ENCODE measurements at places on chromosomes 2 and 18.

DNA sequence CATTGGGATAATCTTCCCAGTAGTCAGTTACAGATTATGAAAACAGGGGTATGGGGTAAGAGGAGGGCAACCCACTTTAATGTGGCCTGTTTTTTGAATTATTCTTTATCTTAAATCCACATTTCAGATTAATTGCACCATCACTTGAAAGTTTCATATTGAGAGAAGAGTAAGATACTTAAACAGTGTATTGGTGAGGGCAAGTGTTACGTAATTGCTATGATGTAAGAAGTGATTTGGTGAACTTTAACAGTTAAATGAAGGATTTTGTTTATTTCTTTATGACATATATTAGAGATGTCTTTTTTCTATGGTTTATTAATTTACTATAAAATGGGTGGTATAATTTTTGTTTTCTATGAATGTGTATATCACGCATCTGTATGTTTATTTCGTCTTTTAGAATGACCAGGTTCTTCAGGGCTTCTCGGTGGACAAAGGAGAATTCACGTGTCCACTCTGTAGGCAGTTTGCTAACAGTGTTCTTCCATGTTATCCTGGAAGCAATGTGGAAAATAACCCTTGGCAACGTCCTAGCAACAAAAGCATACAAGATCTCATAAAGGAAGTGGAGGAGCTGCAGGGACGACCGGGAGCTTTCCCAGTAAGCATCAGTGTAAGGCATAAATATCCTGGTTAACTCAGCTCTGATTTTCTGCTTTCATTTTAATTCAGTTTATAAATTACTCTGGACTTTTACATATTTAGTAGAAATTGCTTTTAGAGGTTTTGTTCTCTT, 171.2 kb upstream of the MYO3B start:
- DNase-seq = no peak

GRCh38 chr2:122651780-122652179, 896.3 kb downstream of the TSN start:
- DNase-seq = no peak

DNA sequence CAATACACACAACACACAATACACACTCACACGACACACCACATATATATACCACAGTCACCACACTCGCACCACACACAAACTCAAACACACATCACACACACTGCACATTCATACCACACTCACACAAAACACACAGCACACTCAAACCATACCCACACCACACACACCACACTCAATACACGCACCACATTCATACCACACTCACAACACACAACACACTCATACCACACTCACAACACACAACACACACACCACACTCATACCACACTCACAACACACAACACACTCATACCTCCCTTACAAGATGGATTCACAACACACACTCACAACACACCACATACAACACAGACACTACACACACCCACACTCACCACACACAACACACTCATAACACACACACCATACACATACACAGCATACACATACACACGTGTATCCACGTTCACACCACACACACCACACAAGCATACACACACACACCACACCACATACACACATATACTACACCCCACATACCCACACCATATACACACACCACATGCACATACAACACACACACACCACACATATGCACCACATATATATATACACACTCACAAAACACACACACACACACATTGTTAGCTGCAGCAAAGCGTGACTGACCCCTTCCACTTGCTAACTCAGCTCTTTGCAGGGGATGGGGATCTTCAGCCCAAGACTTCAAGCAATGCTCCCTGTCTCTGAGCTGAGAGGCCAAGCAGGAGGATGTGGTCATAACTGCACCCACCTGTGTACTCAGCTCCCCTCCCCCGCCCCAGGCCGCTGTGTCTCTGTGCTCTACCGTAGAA, 59.0 kb downstream of the SDC1 start:
- no peak for DNase-seq

GRCh38 chr2:226124548-226125011, 675.0 kb downstream of the IRS1 start:
- no peak for DNase-seq

GRCh38 chr18:47970664-47971531, 40.4 kb upstream of the SMAD2 start:
- no peak for DNase-seq

GRCh38 chr2:33321236-33321771, 155.1 kb upstream of the RASGRP3 start:
- DNase-seq = no peak

DNA sequence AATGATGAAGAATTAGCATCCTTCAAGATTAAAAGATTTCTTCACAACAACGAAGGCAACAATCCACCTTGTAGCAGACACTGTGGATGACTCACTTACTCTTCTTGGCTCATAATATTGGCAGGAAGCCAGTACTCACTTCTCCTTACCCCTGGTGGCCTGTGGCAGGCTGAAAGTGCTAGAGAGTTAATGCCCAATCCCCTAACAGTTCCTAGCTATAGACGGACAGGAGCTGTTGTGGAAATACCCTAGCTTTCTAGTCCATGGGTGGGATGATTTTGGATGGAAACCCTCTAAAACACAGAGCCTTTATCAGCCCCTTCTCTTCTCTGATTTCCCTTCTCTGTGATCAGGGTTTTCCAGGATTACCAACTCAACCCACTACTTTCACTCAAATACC, 128.6 kb upstream of the NYAP2 start:
- peak; percentile 18 for DNase-seq

GRCh38 chr2:149767516-149767974, 180.0 kb upstream of the MMADHC start:
- DNase-seq = no peak

DNA sequence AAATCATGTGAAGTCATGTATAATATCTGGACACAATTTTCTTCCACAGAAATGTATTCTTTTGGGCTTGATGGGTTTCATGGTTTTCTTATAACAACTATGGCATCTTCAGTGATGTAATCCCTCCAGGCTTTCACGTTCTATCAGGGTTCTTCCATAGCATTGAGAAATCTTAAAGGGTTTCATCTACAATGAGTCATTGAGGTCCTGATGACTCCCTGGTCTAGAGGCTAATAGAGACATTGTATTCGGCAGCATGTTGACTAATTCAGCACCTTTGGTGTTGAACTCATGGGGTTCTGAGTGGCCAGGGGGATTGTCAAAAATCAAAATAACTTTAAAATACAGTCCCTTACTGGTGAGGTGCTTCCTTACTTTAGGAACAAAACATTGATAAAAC, 614.0 kb upstream of the CRIM1 start:
- no peak for DNase-seq

DNA sequence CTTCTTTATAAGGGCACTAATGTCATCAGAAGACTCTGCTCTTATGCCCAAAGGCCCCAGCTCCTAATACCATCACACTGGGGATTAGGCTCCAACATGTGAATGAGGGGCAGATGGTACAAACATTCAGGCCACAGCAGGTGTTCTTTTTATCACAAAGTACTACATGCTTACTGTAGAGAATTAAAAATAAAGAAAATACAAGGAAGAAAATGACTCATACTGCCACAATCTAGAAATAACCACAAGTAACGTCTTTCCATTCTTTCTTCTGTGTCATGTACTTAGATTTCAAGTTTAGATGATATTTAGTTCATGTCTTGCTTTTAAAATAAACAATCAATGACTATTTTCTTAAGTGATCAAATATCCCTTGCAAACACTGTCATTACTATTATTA, 100.3 kb upstream of the NEDD4L start:
- DNase-seq = no peak

- DNase-seq = no peak
Observed at GRCh38 chr2:69975853-69976462, 14.5 kb upstream of the ASPRV1 start.

GRCh38 chr2:188720811-188721605, 253.2 kb upstream of the COL3A1 start:
- DNase-seq = peak; percentile 39

- DNase-seq = no peak
Observed at GRCh38 chr2:127644066-127645025, 1.6 kb upstream of the GPR17 start.

- peak; percentile 27 for DNase-seq
Observed at GRCh38 chr2:180540761-180541160, 439.6 kb upstream of the UBE2E3 start.

DNA sequence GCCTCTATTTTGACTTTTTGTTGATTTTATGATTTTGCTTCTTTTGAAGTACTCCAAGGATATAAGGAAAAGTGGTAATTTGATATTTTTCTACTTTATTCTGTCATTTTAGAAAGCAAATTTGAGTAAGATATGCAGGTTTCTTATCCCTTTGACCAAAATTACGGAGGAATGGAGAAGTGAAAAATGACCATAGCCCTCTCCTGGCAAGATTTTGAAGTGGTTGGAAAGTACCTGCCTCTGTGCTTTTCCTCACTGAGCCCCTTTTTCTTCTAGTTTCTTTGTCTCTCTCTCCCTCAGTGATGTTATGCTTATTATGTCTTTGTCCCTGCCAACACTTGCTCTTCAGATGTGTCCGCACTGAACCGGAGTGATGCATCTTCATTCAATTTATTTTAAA, 898.1 kb downstream of the EPHA4 start:
- no peak for DNase-seq

GRCh38 chr2:216538538-216538937, 39.9 kb downstream of the RPL37A start:
- no peak for DNase-seq

- no peak for DNase-seq
Observed at GRCh38 chr2:74095632-74096031, 52.1 kb downstream of the BOLA3 start.

GRCh38 chr2:2662847-2663356, 331.8 kb upstream of the MYT1L start:
- peak; percentile 21 for DNase-seq

- no peak for DNase-seq
Observed at GRCh38 chr18:52323802-52324201, 16.2 kb upstream of the DCC start.

DNA sequence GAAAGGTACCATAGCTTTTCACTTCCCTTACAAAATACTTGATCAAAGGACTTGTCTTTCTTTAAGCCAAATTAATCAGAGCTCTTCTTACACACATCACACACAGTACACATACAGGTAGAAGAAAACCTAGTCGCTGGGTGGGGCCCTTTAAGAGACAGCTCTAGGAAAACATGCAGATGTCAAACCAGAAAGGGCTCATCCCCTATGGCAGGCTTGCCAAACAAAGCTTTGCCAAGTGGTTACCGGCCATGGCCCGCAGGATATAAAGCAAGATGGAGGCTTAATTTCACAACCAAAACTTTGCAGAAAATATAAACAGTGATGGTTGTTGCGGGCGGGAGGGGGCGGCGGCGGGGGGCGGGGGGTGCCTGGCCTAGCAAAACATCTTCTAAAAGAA, 2156.0 kb upstream of the PIK3C3 start:
- DNase-seq = no peak

- DNase-seq = no peak
Observed at GRCh38 chr2:100008956-100009355, 133.4 kb downstream of the AFF3 start.

- no peak for DNase-seq
Observed at GRCh38 chr2:118227698-118228508, 139.6 kb downstream of the INSIG2 start.

DNA sequence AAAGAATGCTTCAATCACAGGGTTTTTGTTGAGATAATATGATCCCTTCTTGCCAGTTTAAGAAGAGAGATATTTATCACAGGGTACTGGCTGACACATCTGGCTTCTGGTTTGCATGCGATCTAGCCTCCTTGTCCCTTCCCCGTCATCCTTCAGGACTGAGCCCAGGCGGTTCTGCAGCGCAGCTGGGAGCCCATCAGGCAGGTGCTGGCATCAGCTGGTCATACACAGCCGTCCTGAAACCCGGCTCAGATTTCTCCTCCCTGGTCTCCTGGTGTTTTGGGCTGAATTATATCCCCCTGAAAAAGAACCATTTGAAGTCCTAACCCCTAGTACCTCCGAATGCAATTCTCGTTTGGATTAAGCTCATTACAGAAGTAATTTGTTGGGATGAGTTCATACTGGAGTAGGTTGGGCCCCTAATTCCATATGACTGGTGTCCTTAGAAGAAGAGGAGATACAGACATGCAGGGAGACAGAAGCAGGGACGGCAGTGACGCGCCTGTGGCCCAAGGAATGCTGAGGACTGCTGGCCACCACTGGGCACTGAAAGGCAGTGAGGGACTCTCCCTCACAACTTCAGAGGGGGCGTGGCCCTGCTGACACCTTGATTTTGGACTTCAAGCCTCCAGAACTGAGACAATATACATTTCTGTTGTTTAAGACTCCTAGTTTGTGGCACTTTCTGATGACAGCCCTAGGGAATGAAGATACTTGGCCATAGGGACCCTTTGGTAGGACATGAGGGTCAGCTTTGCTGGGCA, 83.9 kb upstream of the ODC1 start:
- no peak for DNase-seq

DNA sequence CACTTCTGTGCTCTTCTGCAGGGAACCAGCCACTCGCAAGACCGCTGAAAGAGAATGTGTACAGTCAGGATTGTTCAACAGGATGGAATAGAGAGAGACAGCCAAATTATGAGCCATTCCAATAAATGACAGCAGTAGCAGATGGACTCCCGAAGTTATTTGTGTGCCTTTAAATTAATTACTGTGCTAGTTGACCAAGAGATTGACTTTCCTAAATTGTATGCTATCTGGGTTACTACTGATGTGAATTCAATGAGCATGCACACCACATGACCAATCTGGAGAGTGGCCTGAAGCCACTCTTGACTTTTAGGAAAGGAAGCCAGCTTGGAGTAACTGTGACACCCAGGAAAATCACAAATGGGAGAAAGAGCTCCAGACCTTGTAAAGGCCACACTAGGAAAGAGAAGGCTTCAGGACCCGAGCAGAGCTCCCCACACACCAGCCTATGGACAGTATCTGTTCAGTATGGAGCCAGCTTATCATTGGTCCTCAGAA, 52.8 kb downstream of the CHMP3 start:
- no peak for DNase-seq

GRCh38 chr2:151845884-151846283, 17.7 kb upstream of the ARL5A start:
- no peak for DNase-seq

DNA sequence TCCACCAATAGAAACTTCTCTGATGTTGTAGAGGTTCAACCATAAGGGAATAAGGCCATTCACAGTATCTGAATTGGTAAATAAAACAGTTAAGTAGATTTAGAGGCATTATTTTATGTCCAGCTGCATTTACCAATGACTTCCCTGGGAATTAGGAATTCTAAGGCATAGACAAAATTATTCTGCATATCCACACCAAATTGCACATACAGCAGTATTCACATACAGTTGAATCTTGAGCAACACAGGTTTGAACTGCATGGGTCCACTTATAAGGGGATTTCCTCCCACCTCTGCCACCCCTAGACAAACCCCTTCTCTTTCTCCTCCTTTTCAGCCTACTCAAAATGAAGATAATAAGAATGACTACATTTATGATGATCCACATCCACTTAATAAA, 54.4 kb downstream of the COL5A2 start:
- no peak for DNase-seq

- DNase-seq = no peak
Observed at GRCh38 chr2:138201286-138201685, 237.0 kb downstream of the HNMT start.

GRCh38 chr2:128607440-128607839, 288.8 kb upstream of the HS6ST1 start:
- DNase-seq = no peak

All from SK-N-DZ (cell line).